ENCODE measurements at places on chromosomes 3 and 15.

DNA sequence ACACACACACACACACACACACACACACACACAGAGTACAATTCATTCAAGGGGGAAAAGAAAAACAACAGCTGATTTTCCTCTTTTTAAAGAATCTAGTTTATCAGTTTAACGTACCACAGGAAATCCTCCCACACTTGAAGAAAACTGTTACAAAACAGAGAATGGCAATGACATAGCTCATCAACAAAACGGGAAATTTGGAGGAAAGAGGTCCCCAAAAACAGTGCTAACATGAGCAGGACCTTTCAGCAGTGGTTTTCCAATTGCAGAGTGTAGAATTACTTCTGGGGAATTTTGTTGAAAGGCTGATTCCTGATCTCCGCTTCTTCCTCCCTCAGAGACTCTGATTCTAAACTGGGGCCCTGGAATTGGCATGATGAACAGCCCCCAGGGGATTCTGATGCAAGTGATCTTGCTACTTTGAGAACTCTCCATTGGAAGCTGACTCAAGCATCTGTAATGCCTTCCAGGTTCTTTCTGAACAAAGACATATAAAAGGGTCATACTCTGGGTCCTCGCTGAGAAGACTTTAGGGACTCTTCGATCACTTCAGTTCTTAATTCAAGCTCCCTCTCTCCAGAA, 442.6 kb upstream of the PROK2 start:
- no peak for DNase-seq

DNA sequence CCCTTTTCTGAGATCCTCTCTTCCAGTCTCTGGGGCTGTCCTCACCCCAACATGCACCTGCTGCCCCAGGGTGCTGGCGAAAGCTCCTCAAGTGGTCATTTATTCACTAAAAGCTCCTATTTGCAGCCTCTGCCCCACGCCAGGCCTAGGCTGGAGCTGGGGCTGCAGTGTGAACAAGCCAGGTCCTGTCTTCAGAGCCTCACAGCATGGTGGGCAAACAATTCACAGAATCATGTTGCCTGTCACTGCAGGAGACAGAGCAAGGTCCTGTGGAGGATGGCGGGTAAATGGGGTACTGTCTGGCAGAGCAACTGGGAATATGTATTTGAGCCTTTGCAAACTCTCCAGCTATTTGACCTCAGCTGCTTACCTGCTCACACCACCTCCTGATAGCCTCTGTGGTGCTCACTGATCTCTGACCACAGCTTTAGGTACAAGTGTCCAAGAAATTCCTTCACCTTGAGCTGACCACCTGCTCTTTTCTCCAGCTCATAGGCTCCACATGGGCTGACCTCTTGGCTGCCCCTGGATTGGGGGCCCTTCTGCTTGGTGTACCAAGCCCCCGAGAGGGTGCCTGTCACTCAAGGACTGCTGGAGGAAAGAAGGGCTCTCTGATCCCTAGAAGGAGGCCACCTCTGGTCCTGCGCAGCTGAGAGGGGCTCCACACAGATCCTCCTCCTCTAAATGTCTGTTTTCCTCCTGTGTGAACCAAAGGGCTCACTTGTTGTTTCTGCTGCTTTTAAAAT, 35.6 kb downstream of the AMOTL2 start:
- no peak for DNase-seq

DNA sequence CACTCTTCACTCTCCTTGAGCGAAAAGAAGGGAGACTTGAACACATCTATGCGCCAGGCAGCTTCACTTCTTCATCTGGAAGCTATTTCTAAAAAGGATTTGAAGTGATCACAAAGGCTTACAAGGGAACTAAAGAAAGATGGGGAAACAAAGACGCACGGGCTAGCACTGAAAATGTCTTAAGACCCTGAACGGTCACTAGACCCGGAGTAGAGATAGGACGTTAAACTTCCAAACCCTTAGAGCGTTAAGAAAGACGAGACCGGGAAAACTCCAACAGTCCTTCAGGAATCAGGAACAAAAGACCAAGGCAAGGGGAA, 47.5 kb upstream of the EPHB3 start:
- no peak for DNase-seq

GRCh38 chr3:101149251-101149650, 156.0 kb upstream of the ABI3BP start:
- no peak for DNase-seq

- DNase-seq, result no peak
These were observed 301.2 kb downstream of the MECOM start for GRCh38 chr3:169362301-169362700.

- DNase-seq, result no peak
These were observed 20.4 kb upstream of the AP3B2 start for GRCh38 chr15:82730022-82730530.

DNA sequence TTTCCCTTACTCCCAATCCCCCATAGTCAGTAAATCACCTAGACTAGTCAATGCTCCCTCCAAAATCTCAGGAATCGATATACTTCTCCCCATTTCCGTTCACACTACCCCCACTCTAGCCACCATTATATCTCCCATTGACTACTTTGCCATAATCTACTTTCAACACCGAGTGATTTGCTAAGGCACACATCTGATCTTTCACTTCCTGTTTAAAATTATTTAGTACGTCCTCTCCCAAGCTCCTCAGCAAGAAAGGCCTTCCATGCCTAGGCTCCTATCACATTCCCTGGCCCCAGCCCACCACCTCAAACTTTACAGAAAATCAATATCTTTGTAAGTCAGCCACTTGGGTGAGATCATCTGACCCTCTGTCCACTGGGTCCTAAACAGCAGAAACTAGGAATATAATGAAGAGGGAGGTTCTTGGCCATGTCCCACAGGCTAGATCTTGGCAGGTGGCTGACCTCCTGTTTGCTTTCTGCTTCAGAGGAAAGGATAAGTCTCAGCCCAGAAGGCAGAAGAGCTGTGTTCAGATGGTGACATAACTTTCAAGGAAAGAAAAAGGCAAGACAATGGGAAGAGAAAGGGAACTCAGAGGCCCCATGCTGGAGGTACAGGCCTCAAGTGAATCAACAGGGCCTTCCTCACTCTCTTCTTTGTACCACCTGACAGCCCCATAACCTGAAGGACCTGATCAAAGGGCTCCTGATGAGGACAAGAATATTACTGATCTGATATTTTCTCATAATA, 103.0 kb downstream of the RPL22L1 start:
- DNase-seq, result no peak

GRCh38 chr3:180594631-180595558, 7.1 kb upstream of the TTC14 start:
- no peak for DNase-seq

- DNase-seq, result peak; percentile 69
These were observed 51.6 kb upstream of the BLM start for GRCh38 chr15:90665288-90666134.

GRCh38 chr3:24769918-24770317, 275.3 kb upstream of the THRB start:
- DNase-seq, result no peak

GRCh38 chr3:105700575-105700974, 168.2 kb downstream of the CBLB start:
- peak; percentile 23 for DNase-seq

GRCh38 chr3:139325551-139325950, 18.3 kb upstream of the MRPS22 start:
- DNase-seq, result no peak

DNA sequence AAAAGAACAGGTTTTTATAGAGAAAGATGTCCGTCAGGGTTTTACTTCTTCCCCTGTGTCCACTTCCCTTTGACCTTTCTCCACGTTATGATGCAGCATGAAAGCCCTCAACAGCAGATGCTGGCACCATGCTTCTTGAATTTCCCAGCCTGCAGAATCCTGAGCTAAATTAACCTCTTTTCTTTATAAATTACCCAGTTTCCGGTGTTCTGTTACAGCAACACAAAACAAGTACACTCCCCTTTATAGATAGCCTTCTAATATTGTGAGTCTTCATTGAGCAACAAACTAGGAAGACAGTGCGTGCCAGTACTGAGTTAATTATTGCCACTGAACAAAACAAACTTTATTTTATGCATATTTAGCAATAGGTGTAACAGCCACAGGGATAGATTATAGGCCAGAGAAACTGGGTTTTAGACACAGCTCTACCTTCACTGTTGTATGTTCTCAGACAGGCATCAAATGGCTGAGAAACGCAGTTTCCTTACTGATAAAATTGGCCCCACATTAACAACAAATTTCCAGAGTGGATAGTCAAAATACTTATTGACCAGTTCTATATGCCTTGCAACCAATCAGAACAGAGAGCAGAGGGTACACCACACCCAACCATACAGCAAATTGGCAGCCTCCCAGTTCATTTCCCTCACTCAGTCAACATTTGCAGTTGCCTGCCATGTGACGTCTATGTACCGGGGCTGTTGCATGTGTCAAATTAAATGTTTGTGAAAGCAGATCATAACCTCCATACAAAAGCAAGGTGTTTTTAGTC, 14.4 kb upstream of the TBL1XR1 start:
- DNase-seq, result no peak

- DNase-seq, result no peak
These were observed 82.2 kb downstream of the C3orf70 start for GRCh38 chr3:185070491-185071286.

DNA sequence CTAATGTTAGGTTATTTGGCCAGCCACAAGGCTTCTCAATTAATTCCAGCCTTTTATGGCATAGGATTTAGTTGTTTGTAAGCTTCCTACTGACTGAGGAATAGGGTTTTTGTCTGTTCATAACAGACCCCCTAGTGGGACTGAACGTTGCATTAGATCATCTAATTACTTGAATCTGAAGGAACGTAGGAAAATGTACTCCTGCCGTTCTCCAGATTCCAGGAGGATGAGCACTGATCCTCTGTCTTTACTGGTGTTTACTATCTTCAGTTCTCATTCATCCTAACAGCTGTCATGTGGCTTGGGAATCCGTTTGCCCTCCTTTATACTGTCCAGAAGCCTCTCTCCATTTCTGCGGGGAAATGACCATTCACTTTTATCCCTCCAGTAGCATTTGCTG, 52.7 kb downstream of the RAD54L2 start:
- DNase-seq, result no peak

DNA sequence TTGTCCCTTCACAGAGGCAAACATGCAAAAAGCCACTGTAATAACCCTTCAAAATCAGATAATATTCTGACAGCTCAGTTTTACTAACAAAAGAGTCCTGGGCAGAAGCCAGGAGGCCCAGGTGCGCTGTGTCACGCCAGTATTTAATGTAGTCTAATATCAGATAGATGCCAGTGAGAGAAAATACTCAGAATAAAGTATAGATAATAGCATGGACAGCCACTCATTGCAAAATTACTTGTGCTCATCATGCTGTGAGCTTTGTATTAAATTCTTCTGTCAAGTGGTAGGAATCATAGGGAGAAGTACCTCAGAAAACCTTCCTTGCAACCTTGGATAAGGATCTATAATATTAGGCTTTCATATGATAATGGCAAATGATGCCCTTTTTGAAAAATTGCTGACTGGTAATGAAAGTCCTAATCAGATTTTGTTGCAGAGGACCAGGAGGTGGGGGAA, 1154.3 kb downstream of the ROBO1 start:
- no peak for DNase-seq

DNA sequence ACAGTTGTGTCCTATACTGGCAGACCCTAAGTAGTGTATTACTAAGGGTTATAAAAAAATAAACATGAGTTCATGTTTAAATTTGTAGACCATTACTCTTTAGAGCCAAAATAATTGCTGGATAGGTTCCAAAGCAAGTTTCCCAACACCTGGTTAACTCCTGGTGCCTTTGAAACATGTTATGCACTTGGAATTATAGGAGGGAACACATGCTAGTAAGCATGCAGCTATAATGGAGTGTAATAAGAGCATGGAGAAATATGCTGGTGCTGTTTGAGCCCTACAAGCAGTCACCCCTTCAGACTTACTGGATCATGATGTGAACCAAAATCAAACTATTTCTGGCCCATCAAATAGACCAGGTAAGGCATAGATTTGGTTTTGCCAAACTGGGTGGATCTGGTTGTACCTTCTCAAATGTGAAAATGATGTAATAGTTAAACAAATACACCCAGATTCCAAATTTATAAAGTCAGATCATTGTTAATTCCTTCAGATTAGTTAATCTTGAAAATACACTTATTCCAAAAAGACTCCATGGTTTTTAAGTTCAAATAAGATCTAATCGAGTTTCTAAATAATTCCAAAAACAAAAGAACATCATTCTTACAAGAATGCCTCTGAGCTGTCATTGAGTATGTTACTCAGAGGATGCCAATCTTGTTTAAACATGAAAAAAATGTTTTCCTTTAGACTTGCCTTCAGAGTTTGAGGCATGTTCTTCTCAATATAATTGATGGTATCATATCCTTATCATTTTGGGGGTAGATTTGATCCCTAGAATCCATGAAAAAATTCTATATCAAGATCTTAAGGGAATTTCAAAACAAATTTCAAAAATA, 69.3 kb downstream of the LRRC28 start:
- DNase-seq, result no peak

GRCh38 chr3:193963808-193964516, 172.0 kb upstream of the HES1 start:
- peak; percentile 12 for DNase-seq

- no peak for DNase-seq
These were observed 523.2 kb downstream of the FHIT start for GRCh38 chr3:60728006-60728405.

GRCh38 chr3:27358372-27358771, 10.8 kb downstream of the NEK10 start:
- no peak for DNase-seq

- peak; percentile 16 for DNase-seq
These were observed 1.4 kb upstream of the WNT5A start for GRCh38 chr3:55488398-55489055.

DNA sequence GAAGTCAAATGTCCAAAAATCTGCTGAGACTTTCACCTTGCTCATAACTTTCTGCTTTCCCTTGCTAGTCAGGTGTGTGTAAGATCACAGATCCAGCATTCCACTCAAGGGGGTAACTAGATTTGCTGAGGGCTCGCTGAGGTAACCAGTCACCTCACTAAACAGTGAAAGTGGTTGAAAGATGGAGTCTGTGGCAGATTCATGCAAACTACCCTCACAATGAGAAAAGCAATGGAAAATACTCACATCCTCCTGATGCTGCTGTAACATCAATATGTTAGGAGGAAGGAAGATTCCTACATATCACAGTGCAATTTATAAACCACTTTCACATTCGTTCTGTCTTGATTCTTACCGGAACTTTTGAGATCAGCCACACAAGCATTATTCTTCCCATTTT, 174.3 kb upstream of the BCL6 start:
- peak; percentile 31 for DNase-seq

DNA sequence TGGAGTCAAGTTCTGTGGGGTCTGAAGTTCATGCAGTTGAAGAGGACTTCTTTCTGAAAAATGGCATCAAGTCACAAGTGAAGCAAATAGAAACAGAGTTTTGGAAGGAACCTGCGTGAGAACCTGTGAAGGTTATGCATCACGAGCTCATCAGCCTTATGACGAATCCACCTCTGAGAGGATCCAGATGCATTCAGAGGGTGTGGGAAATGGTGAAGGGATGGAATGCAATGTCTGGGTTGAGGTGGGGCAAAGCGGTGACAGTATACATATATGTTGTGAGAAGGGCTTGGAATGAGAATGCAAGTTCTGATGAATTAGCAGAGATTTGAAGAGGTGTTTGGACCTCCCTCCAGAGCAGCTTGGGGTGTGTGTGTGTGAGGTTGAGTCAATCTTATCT, 382.1 kb upstream of the TBL1XR1 start:
- DNase-seq, result no peak

All from stimulated activated naive CD8-positive, alpha-beta T cell treated with anti-CD3 and anti-CD28 coated beads, Interleukin-15, amount 100 ng/mL, for 72 hours (primary cell).